ENCODE measurements at places on chromosomes 4 and X. TPM values are rescaled to one million over a fixed set of nuclear protein-coding genes. Genes with fewer than 3 reads are reported as not detected.

The SSX2B gene
- not detected for total RNA-seq

The TMEM154 gene
- total RNA-seq, result 1.6 TPM

The ADH7 gene
- 1.1 TPM for total RNA-seq

The PCDH10 gene
- 19.4 TPM for total RNA-seq

The FOXP3 gene
- not detected for total RNA-seq

The RTL3 gene
- total RNA-seq, result 0.16 TPM

The OCIAD2 gene
- 16.4 TPM for total RNA-seq

The RIPPLY1 gene
- not detected for total RNA-seq

The NSD2 gene
- 121 TPM for total RNA-seq

The MSX1 gene
- total RNA-seq, result 4.1 TPM

The AFM gene
- not detected for total RNA-seq

The HSPA4L gene
- total RNA-seq, result 19.7 TPM

The DKK2 gene
- total RNA-seq, result 54.8 TPM

The RAP2C gene
- total RNA-seq, result 21.1 TPM

The GASK1B gene
- total RNA-seq, result 46.1 TPM

The FAM47E gene
- 6.7 TPM for total RNA-seq

The SPANXC gene
- total RNA-seq, result not detected

The XAGE2 gene
- not detected for total RNA-seq

The STOX2 gene
- 40.6 TPM for total RNA-seq

The BTC gene
- 8.0 TPM for total RNA-seq

The CSAG3 gene
- not detected for total RNA-seq

The MAGEA4 gene
- not detected for total RNA-seq

The UTP14A gene
- total RNA-seq, result 14.1 TPM

The C4orf46 gene
- total RNA-seq, result 42.1 TPM

The GUCY1B1 gene
- 33.1 TPM for total RNA-seq

The PSAPL1 gene
- 0.05 TPM for total RNA-seq

The CLDN34 gene
- not detected for total RNA-seq

The ABCG2 gene
- 20.2 TPM for total RNA-seq

The H2AZ1 gene
- total RNA-seq, result 130 TPM

The IL3RA gene
- total RNA-seq, result 4.8 TPM

The TMPRSS11E gene
- not detected for total RNA-seq

The TLR6 gene
- 2.0 TPM for total RNA-seq

The ADGRA3 gene
- 87.5 TPM for total RNA-seq

The NOX1 gene
- 0.33 TPM for total RNA-seq

The EMCN gene
- total RNA-seq, result 29.1 TPM

The EOLA2 gene
- 20.8 TPM for total RNA-seq

The P2RY4 gene
- total RNA-seq, result 0.82 TPM

The DCLK2 gene
- 48.7 TPM for total RNA-seq

All from camera-type eye (tissue), 1 donor.